ENCODE measurements at places on chromosomes 7 and 10. TPM values are rescaled to one million over a fixed set of nuclear protein-coding genes. Genes with fewer than 3 reads are reported as not detected.

- no peak for DNase-seq
Measured at GRCh38 chr7:122299624-122300210, 4.8 kb downstream of the FEZF1 start.

- DNase-seq: no peak
Measured at GRCh38 chr7:143417734-143418383, 9.2 kb upstream of the EPHA1 start.

DNA sequence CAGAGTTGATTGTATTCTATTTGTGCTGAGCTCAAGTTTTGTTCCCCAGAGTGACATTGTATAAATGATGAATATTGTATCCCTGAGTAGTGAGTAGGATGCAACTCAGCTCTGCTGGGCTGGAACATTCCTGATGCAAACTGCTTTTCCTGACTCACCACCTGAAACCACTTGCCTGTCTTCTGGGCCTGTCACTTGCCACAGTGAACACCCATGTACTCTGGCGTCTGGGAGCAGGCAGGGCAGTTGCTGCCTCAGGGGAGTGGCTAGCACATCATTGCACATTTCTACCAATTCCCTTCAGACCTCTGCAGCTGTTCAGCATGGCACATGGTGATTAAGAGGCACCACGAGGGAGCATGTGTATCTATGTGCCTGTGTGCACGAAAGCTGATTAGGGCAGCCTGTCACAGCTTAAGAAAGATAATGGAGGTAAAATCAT lies 157.3 kb downstream of the SND1 start:
- DNase-seq: peak; percentile 40

GRCh38 chr7:120783721-120784120 lies 74.2 kb downstream of the TSPAN12 start:
- no peak for DNase-seq

DNA sequence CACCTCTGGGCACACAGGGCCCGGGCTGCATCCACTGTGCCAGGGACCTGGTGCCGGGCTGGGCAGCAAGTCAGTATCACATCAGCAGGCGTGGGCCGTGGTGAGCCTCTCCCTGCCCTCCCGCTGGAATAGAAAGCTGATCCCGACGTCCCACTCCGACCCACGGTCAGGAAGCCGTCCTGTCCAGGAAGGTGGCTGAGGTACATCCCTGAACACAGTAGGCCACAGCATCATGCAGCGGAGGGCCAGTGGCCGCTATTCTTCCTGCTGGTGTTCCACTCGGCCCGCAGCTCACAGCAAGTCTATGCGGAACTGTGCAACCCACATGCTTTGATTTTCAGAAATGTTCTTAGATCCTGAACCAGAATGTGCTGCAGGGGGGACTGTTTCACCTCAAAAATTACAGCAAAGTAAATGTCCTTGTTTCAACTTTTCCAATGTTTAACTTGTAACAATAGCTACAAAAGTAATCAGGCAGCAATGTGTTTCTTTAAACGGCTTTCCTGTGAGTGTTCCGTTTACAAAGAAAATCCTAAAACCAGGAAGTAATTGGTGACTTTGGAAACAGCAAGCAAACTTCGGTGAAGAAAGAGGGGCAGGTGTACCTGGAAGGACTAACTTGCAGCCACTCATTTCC lies 676 bp upstream of the GPR146 start:
- no peak for DNase-seq

- no peak for DNase-seq
Measured at GRCh38 chr10:48607356-48608278, 2.7 kb upstream of the ARHGAP22 start.

The PPIF gene
- 42.7 TPM for total RNA-seq

DNA sequence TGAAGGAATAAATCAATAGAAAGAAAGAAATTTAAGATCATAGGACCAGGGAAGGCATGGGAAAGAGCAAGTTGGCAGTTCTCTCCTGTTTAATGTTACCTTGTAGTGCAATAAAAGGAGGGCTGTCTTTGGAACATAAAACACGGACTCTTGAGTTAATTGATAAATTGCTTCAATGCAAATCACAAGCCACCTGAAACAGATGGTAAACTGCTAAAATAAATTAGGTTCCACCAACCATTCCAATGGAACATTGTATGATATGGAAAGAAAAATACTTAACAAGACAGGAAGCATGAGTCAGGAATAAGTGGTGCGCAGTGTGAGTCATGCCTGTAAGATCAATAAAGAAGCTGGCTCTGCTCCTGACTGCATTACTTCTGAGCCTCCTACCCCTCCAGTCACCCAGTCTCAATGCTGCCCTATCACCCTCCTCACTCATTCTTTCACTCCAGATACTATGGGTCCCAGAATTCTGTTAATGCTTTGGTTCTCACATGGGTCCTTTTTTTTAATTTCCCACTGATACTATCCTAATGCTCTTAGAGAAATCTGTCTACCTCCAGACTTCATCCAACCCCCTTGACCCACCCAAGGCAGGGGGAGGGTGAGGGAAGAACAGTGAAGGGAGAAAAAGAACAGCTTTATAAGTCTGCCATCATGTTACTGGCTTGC lies 78.9 kb downstream of the LRRC17 start:
- peak; percentile 93 for DNase-seq

- no peak for DNase-seq
Measured at GRCh38 chr7:31102973-31103850, 51.1 kb downstream of the ADCYAP1R1 start.
